ENCODE measurements at places on chromosomes 6 and 20. TPM values are rescaled to one million over a fixed set of nuclear protein-coding genes. Genes with fewer than 3 reads are reported as not detected.

Gene CRISP1
- not detected for total RNA-seq

Gene TSBP1
- not detected for total RNA-seq

Gene TOX2
- total RNA-seq = 0.87 TPM

Gene SRXN1
- 40.0 TPM for total RNA-seq

Gene MOG
- not detected for total RNA-seq

Gene RBM24
- 2.3 TPM for total RNA-seq

Gene CYP24A1
- total RNA-seq = 1.5 TPM

Gene SLC24A3
- total RNA-seq = 1.7 TPM

Gene KCNS1
- total RNA-seq = 0.24 TPM

Gene F13A1
- total RNA-seq = 8.5 TPM

Gene AGPAT4
- total RNA-seq = 7.7 TPM

Gene CLDN20
- total RNA-seq = not detected

DNA sequence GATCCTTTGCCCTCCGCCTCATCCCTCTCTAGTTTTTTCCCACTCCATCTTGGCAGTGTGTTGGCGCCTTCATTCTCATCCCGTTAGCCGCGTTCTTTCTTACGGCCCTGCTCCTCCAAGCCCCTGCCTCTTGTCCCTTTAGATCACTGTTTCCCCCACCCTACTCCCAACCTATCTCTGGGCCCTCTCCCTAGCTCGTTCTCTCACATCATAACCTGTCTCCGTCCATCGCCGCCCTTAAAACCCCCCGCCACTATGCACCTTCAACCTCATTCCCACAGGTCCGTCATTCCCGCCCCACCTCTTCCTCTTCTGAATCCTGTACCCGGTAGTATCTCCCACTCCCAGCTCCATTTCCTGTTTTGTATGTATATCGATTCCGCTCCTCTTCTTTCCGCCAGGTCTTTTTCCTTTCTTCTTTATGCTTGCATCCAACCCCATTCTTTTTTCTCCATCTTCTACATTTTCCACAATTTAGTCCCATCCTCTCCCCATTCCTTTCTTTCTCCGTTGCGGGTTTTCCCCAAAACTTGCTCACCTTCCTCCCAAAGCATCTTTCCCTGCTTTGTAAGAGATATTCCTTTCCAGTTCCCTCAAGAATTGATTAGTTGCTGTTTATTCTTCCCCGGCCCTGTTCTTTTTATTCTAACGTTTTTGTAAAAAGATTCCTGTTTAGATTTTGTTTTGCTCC, 671 bp downstream of the EFHC1 start:
- peak overlapping the region; percentile 69 for H3K27ac ChIP-seq
- no peaks in the 10 kb centered on the region for H3K36me3 ChIP-seq
- peak overlapping the region; percentile 55 for H3K4me3 ChIP-seq
- H3K4me1 ChIP-seq = peaks cover 19% of the 10 kb centered on the region
- DNase-seq = peak; percentile 45

GRCh38 chr20:51378171-51378928, 164.2 kb downstream of the NFATC2 start:
- H3K27ac ChIP-seq = no peak overlapping the region
- H3K36me3 ChIP-seq = no peaks in the 10 kb centered on the region
- no peaks in the 10 kb centered on the region for H3K27me3 ChIP-seq
- no peak for DNase-seq

DNA sequence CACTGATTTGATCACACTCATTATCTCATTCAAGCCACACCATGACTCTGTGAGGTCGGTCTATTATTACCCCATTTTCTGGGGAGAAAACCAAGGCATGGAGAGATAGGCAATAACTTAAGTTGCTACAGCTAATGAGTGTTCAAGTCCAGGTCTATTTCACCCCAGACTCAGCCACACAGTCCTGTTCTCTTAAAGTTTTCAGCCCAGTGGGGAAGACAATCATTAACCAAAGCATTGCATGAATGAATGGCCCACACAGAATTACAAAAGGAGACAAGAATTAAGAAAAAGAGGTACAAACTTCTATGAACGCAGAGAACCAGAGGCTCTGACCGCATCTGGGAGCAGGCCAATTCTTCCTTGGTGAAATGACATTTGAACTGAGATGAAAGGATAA, 7.1 kb downstream of the BPI start:
- no peak for DNase-seq
- no peaks in the 10 kb centered on the region for H3K4me1 ChIP-seq
- H3K4me3 ChIP-seq = no peak overlapping the region
- H3K27ac ChIP-seq = no peak overlapping the region
- H3K27me3 ChIP-seq = no peaks in the 10 kb centered on the region

DNA sequence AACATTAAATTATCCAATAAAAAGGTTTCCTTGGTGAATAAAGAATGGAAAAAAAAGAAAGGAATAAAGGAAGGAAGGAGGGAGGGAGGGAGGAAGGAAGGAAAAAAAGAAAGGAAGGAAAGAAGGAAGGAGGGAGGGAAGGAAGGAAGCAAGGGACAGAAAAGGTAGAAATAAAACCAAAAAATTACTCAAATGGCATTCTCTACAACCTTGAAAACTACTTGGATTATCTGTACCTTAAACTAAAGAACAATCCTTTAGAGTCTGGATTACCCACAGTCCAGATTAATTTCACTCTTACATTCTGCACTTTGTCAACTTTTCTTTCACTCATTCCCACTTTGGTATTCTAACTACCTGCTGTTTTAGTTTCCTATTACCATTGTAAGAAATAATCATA, 361.8 kb upstream of the ADGRB3 start:
- H3K4me1 ChIP-seq = no peaks in the 10 kb centered on the region
- no peaks in the 10 kb centered on the region for H3K36me3 ChIP-seq
- no peaks in the 10 kb centered on the region for H3K27me3 ChIP-seq
- H3K27ac ChIP-seq = no peak overlapping the region
- no peak overlapping the region for H3K4me3 ChIP-seq

DNA sequence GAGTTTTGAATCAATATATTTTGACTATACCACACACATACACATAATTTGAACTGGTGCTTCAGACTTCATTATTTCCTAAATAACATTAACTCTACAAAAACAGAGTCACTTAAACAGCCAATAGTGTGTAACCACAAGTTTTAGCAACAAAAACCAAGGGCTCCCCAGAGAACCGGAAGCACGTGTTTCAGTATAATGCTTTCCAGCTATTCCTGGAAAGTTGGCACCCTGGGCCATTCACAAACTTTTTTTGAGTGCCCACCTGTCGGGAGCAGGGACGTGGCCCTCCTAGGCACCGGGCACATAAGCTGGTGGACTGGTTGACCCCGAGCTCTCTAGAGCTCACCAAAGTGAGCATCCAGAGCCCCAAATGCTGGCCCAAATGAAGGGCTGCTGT, 1.9 kb upstream of the SLC35D3 start:
- H3K4me1 ChIP-seq = peaks cover 14% of the 10 kb centered on the region
- H3K4me3 ChIP-seq = no peak overlapping the region
- no peak overlapping the region for H3K27ac ChIP-seq
- H3K36me3 ChIP-seq = no peaks in the 10 kb centered on the region
- H3K27me3 ChIP-seq = peaks cover 66% of the 10 kb centered on the region
- no peak for DNase-seq

GRCh38 chr6:17877895-17878440, 109.5 kb downstream of the KIF13A start:
- no peaks in the 10 kb centered on the region for H3K36me3 ChIP-seq
- H3K4me3 ChIP-seq = no peak overlapping the region
- H3K27me3 ChIP-seq = no peaks in the 10 kb centered on the region

DNA sequence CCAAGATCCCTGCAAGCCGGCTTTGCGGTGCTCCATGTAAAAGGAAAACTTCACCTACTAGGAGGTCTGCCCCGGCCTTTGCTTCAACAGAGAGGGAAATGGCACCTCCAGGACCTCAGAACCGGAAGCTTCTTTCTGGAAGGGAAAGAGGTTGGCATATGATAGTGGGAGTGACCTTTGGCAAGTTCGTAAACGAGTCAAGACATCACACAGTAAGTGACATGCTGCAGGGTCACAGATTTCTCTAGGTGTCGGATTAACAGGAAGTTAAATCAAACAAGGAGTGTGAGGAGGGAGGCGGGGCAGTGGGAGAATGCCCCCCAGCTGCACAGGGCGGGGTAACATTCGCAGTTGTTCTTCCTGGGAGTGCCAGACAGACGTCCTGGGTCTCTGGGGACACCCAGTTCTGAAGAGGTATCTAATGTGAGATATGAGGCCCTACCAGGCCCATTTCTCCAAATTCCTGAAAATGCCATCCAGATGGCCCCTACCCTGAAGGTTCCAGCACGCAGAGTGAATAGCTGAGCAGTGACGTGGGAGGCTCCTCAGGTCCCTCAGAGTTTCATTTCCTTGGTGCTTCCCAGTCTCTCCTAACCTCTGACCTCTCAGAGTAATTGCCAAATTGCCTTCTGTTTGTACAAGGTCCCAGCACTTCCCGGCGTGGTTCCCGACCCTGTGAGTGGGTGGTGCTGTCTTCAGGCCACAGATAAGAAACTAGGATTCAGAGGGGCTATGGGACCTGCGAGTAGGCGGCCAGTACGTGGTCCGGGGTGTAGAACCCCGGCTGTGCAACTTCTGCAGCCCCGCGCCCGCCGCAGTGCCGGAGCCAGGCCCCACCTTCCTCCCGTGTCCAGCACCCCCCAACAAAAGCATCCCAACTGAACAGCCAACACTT, 1.9 kb downstream of the RRBP1 start:
- H3K27ac ChIP-seq = peak overlapping the region; percentile 99
- DNase-seq = peak; percentile 78
- H3K36me3 ChIP-seq = no peaks in the 10 kb centered on the region
- no peaks in the 10 kb centered on the region for H3K27me3 ChIP-seq
- H3K4me1 ChIP-seq = peaks cover 58% of the 10 kb centered on the region
- H3K4me3 ChIP-seq = peak overlapping the region; percentile 88

DNA sequence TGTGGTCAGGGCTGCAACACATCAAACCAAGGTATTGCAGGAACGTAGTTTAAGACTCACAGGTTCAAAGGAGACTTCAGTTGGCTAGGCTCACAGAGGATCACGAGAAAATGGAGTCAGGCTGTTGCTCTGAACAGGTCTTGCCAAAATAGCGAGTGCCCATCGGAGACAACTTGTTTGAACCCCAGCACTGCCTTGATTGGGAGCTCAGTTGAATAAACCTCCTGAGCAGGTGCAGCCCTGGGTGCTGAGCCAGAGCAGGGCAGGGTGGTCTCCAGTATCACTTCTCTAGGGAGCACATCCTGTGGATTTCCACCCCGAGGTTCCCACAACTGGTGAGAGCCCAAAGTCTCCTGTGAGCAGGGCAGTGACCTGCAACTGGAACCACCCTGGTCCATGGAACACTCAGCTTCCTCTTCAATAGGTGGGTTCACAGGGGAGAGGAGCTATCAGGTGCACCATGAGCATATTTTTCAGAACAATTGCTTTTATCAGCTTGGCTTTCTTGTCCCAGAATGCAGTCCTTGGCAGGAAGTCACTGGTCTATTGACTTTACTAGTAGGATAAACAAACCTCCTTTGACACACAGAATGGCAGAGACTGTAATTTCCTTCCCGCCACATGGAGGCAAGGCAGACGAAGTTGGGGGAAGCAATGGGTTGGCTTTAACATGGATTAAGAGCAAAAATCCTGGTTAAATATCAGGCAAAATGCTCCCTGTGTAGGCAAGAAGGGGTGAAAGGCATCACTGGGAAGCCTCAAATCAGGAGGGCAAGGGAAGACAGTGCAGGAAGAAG, 267.7 kb upstream of the FOXQ1 start:
- H3K27me3 ChIP-seq = no peaks in the 10 kb centered on the region
- H3K4me3 ChIP-seq = no peak overlapping the region
- H3K4me1 ChIP-seq = peaks cover 6% of the 10 kb centered on the region
- DNase-seq = no peak

DNA sequence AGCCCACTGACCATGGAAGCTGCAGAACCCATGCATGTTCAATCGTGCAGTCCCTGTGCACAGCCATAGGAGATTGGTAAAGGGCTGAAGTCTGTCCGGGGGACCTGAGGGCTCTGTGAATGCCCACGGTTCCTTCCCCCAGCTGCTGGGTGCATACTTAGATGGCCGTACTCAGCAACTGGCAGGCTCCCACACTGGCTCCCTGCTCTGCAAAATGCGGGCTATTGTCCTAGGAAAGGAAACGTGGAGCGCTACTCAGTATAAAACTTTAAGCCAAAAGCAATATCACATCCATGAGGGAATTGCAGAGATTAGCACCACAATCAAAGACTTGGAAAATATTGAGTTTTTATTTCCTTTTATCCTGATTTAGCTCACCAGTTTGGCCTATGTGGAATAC, 202.0 kb downstream of the WDR27 start:
- no peak overlapping the region for H3K4me3 ChIP-seq
- no peaks in the 10 kb centered on the region for H3K4me1 ChIP-seq
- no peak overlapping the region for H3K27ac ChIP-seq
- DNase-seq = no peak
- H3K27me3 ChIP-seq = no peaks in the 10 kb centered on the region
- H3K36me3 ChIP-seq = no peaks in the 10 kb centered on the region

GRCh38 chr6:160116411-160116810, 5.2 kb upstream of the SLC22A1 start:
- H3K4me1 ChIP-seq = no peaks in the 10 kb centered on the region
- DNase-seq = no peak
- no peak overlapping the region for H3K27ac ChIP-seq

- H3K36me3 ChIP-seq = no peaks in the 10 kb centered on the region
- no peak overlapping the region for H3K4me3 ChIP-seq
These were observed 101.3 kb downstream of the SMOC2 start for GRCh38 chr6:168542301-168542700.

GRCh38 chr6:3456395-3456897, 404 bp downstream of the SLC22A23 start:
- peak overlapping the region; percentile 41 for H3K4me3 ChIP-seq
- peaks cover 7% of the 10 kb centered on the region for H3K27me3 ChIP-seq
- H3K27ac ChIP-seq = no peak overlapping the region
- H3K36me3 ChIP-seq = peaks cover 3% of the 10 kb centered on the region

DNA sequence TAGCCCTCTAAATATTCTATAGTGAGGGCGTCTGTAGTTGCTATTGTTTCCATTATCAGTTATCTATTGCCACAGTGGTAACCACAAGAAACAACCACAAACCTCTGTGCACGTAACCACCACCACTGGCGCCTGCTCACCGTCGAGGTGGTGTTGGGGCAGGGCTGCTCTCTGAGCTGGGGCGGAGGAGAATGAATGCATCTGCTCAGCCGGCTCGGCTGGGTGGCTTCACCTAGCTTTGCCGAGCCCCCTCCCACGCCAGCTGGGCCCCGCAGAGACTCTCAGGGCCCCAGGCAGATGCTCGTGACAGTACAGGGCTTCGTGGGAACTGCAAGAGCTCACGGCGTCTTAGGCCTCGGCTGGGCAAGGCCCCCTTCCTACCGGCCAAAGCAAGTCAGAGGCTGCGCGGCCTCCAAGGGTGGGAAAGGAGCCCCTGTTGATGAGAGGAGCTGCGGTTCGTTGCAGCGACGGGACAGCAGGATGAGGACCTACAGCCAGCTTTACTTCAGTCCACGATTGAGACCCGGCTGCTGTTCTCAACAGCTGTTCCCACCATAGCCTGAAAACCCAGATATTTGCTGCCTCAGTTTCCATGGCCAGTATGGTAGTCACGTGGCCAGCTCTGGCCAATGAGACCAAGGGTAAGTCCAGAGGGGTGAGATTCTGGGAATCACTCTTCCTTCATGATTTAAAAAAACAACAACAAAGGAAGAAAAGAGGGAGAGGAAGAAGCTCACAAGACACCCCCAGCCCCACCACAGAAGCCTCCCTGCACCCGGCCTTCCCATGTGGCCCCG, 120.2 kb upstream of the AFDN start:
- H3K4me1 ChIP-seq = peaks cover 2% of the 10 kb centered on the region
- H3K27ac ChIP-seq = no peak overlapping the region
- H3K4me3 ChIP-seq = no peak overlapping the region
- H3K36me3 ChIP-seq = no peaks in the 10 kb centered on the region
